ENCODE measurements at places on chromosomes 12 and 14.

DNA sequence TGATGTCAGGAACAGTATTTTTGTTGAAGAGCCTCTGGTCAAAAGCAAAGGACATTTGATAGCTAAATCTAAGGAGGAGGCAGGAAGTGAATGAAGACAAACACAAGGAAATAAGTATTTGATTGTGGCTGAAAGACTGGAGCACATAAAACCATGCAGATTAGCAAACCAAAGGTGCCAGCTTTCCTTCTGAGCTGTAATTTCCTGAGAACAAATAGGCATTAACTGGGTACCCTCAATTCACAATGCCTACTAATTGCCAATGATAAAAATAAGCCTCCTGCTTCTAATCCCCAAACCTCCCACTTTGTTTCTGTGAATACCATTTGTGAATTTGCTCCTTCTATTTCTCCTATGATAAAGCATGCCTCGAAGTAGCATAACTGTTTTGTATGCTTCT is 1279.6 kb upstream of the USP15 start:
- no peak for DNase-seq

GRCh38 chr12:69583203-69583602 is 2.1 kb upstream of the CCT2 start:
- no peak for DNase-seq

DNA sequence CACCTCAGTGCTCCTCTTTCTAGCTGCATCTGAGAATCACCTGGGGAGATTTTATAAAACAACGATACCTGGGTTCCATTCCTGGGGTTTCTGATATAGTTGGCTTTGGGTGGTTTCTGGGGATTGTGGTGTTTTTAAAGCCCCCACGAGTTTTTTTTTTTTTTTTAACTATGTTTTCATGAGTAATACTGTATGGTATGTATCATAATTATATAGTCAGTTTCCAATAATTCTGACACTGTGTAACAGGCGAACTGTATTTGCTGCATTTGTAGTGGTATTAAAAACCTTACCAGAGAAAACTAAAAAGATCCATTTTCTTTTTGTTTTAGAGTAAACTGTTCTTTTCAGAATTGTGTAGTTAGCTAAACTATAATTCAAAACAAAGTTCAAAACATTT is 84.9 kb downstream of the SRGAP1 start:
- DNase-seq = no peak

DNA sequence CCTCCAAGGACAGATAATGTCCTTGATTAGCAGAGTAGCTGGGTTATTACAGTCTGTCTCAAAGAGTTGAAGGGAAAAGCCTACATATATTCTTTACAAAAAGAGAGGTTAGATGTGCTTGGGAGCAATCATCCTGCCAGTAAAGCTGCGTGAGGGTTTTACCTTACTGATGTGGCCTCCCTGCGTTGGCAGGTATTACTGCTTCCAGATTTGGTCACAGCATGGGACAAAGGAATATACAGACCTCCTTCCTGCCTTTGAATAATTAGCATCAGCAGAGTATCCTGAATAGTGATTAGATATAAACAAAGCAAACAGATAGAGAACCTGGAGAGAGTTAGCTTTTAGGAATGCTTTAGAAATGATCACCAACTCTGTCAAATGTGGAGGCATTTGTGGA is 69.6 kb downstream of the TMTC2 start:
- no peak for DNase-seq

DNA sequence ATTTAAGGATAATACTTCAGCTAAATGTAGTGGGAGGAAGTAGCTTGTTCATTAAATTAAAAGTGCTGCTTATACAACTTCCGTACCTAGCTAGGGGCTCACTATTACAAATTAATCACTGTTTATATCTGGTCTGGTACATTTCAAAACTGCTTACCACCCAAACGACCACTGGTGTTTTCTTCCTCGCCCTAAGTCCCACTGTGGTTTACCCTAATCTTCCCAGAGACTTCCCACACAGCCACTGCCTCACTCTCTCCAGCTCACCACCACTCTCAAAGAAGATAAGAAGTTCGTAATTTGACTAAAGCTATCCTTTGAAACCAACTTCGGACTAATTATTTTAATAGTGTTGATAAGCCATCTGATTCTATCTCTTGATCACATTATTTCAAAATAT is 62.6 kb downstream of the PLXNC1 start:
- DNase-seq = no peak

DNA sequence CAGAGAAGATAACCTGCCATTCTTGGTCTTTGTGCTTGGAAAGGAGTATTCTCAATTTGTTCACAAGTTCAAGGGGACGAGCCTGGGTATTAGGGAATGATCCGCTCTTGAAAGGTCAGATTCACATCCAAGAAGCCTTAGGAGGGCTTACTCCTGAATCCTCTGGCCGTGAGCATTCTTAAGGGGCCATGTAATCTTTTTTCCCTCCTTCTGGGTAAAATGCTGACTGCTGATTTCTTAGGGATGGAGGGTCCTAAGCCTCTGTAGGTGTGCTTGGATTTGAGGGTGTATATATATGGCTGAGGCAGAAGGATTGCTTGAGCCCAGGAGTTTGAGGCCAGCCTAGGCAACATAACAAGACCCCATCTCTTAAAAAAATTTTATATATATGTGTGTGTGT is 149.1 kb downstream of the TSPAN9 start:
- no peak for DNase-seq
